ENCODE measurements at places on chromosomes 3 and 15. TPM values are rescaled to one million over a fixed set of nuclear protein-coding genes. Genes with fewer than 3 reads are reported as not detected.

LINGO1 gene
- total RNA-seq = not detected

TBC1D23 gene
- total RNA-seq = 46.3 TPM

FMN1 gene
- 2.2 TPM for total RNA-seq

AQP9 gene
- not detected for total RNA-seq

TAGLN3 gene
- 0.77 TPM for total RNA-seq

BNC1 gene
- 74.2 TPM for total RNA-seq

NRROS gene
- not detected for total RNA-seq

EID1 gene
- total RNA-seq = 80.8 TPM

ISLR2 gene
- not detected for total RNA-seq

SPINK8 gene
- total RNA-seq = not detected

MAPKAPK3 gene
- 47.1 TPM for total RNA-seq

CCDC191 gene
- 1.6 TPM for total RNA-seq

CDCP1 gene
- 41.3 TPM for total RNA-seq

ALS2CL gene
- 240 TPM for total RNA-seq

TXNRD3 gene
- 9.9 TPM for total RNA-seq

AGBL1 gene
- total RNA-seq = not detected

CA12 gene
- total RNA-seq = 44.0 TPM

CLSTN2 gene
- total RNA-seq = under 0.01 TPM

FAM174B gene
- total RNA-seq = 4.6 TPM

XCR1 gene
- total RNA-seq = under 0.01 TPM

CCDC66 gene
- total RNA-seq = 22.3 TPM

LRRIQ4 gene
- total RNA-seq = not detected

MASP1 gene
- 3.9 TPM for total RNA-seq

GPR149 gene
- not detected for total RNA-seq

ACY1 gene
- 69.2 TPM for total RNA-seq

MED12L gene
- 0.13 TPM for total RNA-seq

NAA80 gene
- 1.3 TPM for total RNA-seq

WNT7A gene
- 7.9 TPM for total RNA-seq

GNAT1 gene
- 0.26 TPM for total RNA-seq

GOLGA6L24 gene
- not detected for total RNA-seq

C3orf49 gene
- not detected for total RNA-seq

MKRN2OS gene
- total RNA-seq = 2.1 TPM

PLA2G4D gene
- total RNA-seq = under 0.01 TPM

TMF1 gene
- total RNA-seq = 21.3 TPM

NEIL1 gene
- 6.1 TPM for total RNA-seq

PTH1R gene
- total RNA-seq = not detected

RTP3 gene
- not detected for total RNA-seq

ELL3 gene
- total RNA-seq = 23.2 TPM

SOX2 gene
- total RNA-seq = 15.4 TPM

RTF1 gene
- total RNA-seq = 13.8 TPM

SCG5 gene
- 11.8 TPM for total RNA-seq

ROBO1 gene
- 66.6 TPM for total RNA-seq

SERPINI2 gene
- total RNA-seq = not detected

MAP1A gene
- 0.26 TPM for total RNA-seq

All from bronchial epithelial cell (primary cell).